Dermis blood vessel endothelial cell (primary cell): ENCODE measurements at places on chromosomes 7 and 10. TPM values are rescaled to one million over a fixed set of nuclear protein-coding genes. Genes with fewer than 3 reads are reported as not detected.

DNA sequence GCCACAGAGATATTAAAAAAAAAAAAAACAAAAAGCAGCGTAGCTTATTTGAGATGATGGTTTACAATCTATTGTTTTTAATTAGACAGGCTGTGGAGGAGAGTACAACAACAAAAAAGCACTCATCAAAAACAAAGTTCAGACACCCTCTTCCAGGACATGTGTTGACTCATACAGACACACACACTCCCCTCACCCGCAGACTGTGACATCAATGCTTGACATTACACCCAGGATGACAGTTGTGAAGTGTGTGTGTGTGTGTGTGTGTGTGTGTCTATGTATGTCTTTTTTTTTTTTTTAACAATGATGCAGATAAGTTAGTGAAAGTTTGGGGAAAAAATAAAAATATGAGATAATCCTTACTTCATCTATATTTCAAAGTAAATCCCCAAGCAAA, 303.6 kb downstream of the GPAM start:
- no peak for DNase-seq

- no peak for DNase-seq
Measured at GRCh38 chr7:116632384-116632783, 39.6 kb upstream of the MET start.

DNA sequence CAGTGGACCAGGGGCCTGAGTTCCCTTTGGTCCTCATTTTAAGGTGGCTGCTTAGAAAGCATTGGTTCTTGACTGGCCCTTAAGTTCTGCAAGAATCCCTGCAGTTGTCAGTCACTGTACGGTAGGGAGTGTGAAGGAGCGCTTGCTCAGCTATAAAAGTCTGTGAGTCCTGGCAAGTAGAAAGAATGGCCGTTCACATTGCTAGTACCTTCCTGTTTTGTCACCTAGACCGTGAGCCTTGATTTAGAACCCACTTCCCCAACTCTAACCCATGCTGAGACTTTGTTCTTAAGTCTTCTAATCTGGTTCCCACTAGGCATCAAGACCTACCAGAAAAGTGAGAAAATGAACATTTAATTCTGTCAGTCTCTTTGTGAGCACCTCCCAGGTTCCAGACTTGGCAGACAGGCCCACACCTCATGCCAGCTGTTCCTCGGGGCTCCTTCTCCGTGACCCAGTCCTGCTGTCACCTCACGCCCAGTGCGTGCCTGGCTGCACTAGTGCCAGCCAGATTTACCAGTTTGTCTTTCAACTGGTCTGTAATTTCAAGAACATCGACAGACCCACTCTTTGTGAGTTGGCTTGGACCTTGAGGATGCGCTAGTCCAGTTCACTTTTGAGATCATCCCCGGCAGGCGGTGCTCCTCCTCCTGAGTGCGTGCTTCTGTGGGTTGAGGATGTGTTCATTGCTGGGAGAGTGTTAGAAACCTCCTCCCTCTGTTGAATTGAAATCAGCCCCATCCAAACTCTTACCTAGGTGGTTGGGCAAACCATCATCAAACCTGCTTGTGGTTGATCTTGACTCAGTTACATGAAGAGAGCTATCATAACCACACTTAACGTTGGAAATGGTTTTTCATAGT, 78.5 kb downstream of the SHH start:
- DNase-seq = no peak

Gene SFMBT2
- total RNA-seq = 2.2 and 5.4 TPM in 2 replicates

Gene OGDHL
- 0.33 and 0.85 TPM in 2 replicates for total RNA-seq

Gene UPK3BL1
- total RNA-seq = 10.1 and 12.6 TPM in 2 replicates
